ENCODE measurements at places on chromosomes 2 and 18. TPM values are rescaled to one million over a fixed set of nuclear protein-coding genes. Genes with fewer than 3 reads are reported as not detected.

- DNase-seq: no peak
- H3K27ac ChIP-seq: no peak overlapping the region
- H3K27me3 ChIP-seq: no peaks in the 10 kb centered on the region
- H3K4me1 ChIP-seq: peaks cover 9% of the 10 kb centered on the region
Measured at GRCh38 chr2:97979904-97980303, 15.8 kb downstream of the TMEM131 start.

DNA sequence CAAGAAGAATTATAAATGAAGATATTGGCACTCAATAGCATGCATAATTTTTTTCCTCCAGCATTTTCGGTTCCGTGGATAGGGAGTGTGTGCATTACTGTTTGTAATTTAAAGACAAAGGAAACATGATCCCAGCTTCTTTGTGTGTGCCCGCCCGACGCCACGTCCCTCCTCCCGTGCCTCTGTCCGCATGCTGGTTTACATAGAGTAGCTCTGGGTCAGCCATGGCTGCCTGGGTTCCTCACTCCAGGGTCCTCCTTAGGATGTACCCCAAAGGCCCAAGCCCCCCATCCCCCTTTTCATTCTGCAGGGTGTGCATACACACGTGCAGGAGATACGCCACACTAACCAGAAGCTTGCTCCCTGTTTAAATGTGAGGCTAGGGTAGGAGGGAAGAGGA, 214.7 kb downstream of the KLHL29 start:
- no peak for DNase-seq
- peaks cover 11% of the 10 kb centered on the region for H3K4me1 ChIP-seq
- H3K4me3 ChIP-seq: no peak overlapping the region
- H3K27me3 ChIP-seq: no peaks in the 10 kb centered on the region

DNA sequence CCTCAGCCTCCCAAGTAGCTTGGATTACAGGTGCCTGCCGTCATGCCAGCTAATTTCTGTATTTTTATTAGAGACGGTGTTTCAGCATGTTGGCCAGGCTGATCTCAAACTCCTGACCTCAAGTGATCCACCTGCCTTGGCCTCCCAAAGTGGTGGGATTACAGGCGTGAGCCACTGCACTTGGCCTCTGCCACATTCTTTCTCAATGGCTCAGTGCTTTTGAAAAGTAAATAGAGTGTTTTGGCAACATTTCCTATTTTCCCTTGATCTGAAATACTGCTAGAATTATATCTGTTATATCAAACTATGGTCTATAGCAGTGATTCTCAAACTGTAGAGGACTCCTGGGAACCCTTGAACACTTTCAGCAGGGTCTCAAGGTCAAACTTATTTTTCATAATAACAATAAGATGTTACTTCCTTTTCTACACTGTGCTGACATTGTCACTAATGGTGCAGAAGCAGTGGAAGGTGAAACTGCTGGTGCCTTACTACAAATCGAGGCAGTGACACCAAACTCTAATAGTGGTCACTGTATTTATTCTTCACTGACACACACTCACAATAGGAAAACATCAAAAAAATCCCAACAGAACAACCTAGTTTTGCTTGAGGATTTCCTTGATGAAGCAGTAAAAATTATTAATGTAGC, 10.6 kb downstream of the DAW1 start:
- no peak overlapping the region for H3K4me3 ChIP-seq
- H3K27ac ChIP-seq: no peak overlapping the region
- H3K4me1 ChIP-seq: peaks cover 3% of the 10 kb centered on the region
- no peak for DNase-seq
- no peaks in the 10 kb centered on the region for H3K27me3 ChIP-seq

GRCh38 chr2:156590085-156590739, 154.0 kb downstream of the GPD2 start:
- no peak overlapping the region for H3K4me3 ChIP-seq
- peaks cover 2% of the 10 kb centered on the region for H3K4me1 ChIP-seq
- no peak for DNase-seq
- no peaks in the 10 kb centered on the region for H3K27me3 ChIP-seq

- H3K27ac ChIP-seq: no peak overlapping the region
- H3K27me3 ChIP-seq: peaks cover 16% of the 10 kb centered on the region
- no peak for DNase-seq
- H3K4me3 ChIP-seq: no peak overlapping the region
- H3K4me1 ChIP-seq: peaks cover 3% of the 10 kb centered on the region
Measured at GRCh38 chr2:175567435-175568061, 386.0 kb upstream of the ATP5MC3 start.

DNA sequence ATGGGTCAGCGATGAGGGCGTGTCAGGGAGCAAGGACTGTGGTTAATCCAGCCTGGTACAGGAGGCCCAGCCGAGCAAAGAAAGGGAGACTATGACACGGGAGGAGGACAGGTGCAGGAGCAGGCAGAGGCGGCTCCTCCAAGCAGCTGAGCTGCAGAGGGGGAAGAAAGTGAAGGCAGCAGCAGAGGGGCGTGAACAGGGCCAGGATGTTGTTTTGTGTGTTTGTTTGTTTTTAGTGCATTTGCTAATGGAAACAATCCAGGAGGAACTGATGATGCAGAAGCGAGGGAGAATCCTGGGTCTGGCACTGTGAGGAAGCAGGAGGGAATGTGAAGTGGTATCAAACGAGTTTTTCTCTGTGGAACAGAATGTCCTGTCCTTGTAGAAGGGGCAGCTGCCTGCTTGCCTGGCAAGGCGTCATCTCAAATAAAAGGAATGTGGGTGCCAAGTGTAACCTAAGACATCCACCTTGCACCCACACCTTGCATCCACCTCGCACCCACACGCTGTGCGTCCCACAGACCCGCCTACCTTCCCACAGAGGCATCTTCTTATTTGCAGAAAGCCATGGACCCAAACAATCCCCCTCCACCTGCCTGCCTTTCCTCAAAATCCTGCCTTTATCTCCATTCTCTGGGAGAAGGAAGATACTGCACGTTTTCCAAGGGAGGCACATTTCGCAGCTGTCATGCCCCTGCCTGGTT, 134.8 kb downstream of the SH3BP4 start:
- no peak overlapping the region for H3K27ac ChIP-seq
- H3K4me1 ChIP-seq: peaks cover 32% of the 10 kb centered on the region
- no peak for DNase-seq
- peaks cover 3% of the 10 kb centered on the region for H3K36me3 ChIP-seq
- peaks cover 4% of the 10 kb centered on the region for H3K27me3 ChIP-seq

GRCh38 chr2:113231064-113231463, 47.7 kb downstream of the PAX8 start:
- peak overlapping the region; percentile 88 for H3K27ac ChIP-seq
- H3K4me1 ChIP-seq: peaks cover 55% of the 10 kb centered on the region
- no peak for DNase-seq
- no peak overlapping the region for H3K4me3 ChIP-seq
- H3K27me3 ChIP-seq: no peaks in the 10 kb centered on the region

DNA sequence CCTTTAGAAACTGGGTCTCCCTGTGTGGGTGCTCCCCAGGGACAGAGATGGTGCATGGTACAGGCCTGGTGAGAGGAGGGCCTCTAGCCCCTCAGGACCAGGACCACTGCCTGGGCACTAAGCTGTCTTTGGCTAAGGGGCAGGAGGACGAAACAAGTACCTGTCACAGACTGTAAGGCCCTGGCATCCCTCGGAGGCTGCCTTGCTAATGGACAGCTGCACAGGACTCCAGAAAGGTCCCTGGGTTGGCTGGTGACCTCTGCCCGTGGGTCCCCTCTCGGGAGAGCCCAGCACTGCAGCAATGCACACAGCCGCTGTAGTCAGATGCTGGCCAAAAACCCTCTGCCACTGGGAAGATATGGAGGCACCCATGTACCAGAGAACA, 14.3 kb downstream of the HS6ST1 start:
- no peak overlapping the region for H3K4me3 ChIP-seq
- peaks cover 81% of the 10 kb centered on the region for H3K4me1 ChIP-seq
- peaks cover under 1% of the 10 kb centered on the region for H3K36me3 ChIP-seq
- no peaks in the 10 kb centered on the region for H3K27me3 ChIP-seq
- peak overlapping the region; percentile 97 for H3K27ac ChIP-seq
- DNase-seq: no peak

- peak overlapping the region; percentile 72 for H3K27ac ChIP-seq
- DNase-seq: no peak
- peaks cover 34% of the 10 kb centered on the region for H3K4me1 ChIP-seq
Measured at GRCh38 chr2:192544371-192544955, 349.7 kb upstream of the TMEFF2 start.

- H3K4me1 ChIP-seq: peaks cover 13% of the 10 kb centered on the region
- no peak overlapping the region for H3K27ac ChIP-seq
- DNase-seq: no peak
Measured at GRCh38 chr2:63538390-63538789, 49.9 kb downstream of the WDPCP start.

DNA sequence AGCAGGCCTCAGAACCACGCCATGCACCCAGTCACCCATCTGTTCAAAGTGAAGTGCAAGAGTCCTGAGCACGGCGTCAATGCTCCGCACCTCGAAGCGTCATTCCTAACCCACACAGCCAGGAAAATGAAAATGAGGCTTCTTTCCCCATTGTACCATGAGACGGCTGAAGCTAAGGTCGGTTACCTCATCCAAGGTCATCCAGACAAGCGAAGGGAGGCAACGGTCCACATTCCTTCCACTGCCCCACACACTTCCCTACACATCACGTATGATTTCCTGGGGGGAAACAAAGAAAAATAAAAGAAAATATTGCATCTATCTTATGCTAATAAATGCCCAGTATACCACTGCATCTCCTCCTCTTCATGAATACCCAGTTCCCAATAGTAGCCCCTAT, 113.5 kb upstream of the RAB6C start:
- DNase-seq: no peak
- peaks cover 33% of the 10 kb centered on the region for H3K4me1 ChIP-seq
- H3K27me3 ChIP-seq: no peaks in the 10 kb centered on the region

DNA sequence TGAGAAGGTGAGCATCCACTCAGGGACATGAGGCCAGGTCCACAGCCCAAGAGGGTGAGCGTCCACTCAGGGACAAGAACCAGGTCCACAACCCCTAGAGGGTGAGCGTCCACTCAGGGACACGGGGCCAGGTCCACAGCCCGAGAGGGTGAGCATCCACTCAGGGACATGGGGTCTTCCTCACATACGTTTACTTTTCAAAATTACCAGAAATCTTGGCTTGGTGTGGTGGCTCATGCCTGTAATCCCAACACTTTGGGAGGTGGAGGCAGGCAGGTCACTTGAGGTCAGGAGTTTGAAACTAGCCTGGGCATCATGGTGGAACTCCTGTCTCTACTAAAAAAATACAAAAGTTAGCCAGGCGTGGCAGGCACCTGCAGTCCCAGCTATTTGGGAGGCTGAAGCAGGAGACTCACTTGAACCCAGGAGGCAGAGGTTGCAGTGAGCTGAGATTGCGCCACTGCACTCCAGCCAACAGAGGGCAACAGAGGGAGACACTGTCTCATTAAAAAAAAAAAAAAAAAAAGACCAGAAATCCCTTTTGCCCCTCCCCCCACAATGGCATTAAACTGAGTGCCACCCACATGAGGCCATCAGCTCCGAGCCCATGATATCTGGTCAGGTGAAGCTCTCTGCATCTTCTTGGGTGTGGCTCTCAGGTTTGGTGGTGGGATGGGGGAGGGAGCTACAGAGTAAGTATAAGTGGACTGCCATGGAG, 9.0 kb upstream of the MBP start:
- H3K4me1 ChIP-seq: no peaks in the 10 kb centered on the region
- no peak overlapping the region for H3K4me3 ChIP-seq
- peaks cover 6% of the 10 kb centered on the region for H3K36me3 ChIP-seq
- no peak overlapping the region for H3K27ac ChIP-seq

- H3K36me3 ChIP-seq: no peaks in the 10 kb centered on the region
- H3K4me1 ChIP-seq: peaks cover 32% of the 10 kb centered on the region
- H3K4me3 ChIP-seq: no peak overlapping the region
- DNase-seq: no peak
- H3K27me3 ChIP-seq: no peaks in the 10 kb centered on the region
Measured at GRCh38 chr18:56379256-56379655, 259.1 kb downstream of the TXNL1 start.

GRCh38 chr18:36735130-36735529, 93.7 kb downstream of the TPGS2 start:
- no peak for DNase-seq
- peaks cover 6% of the 10 kb centered on the region for H3K4me1 ChIP-seq
- H3K27me3 ChIP-seq: no peaks in the 10 kb centered on the region
- H3K4me3 ChIP-seq: no peak overlapping the region

DNA sequence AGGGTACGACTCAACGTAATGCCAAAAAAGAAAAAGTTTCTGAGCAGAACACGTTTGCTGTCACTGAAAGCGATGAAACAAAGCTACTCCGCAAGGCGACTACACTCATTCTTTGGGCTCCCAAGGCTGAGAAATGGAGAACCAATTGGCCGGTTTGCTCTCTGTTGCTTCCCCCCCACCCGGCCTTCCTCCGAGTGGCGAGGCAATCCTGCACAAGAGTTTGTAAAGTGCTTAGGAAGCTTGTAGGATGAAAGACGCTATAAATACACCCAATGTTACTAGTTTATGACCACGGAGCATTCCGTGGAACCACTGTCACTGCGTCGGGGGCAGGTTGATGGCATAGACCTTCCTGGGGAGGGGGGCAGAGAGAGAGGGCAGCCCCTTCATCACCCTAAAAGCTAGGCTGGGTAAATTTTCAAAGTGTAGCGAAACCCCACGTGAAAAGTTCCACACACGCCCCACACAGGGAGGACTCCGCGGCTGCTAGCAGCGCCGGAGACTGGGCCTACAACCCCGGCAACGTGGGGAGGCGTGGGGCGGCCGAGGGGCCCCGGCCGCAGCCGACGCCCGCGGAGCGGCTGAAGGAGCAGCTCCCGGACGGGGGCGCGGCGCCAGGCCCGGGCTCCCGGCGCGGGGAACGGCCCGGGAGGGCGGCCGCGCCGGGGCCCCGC, 915 bp downstream of the CUL3 start:
- H3K4me3 ChIP-seq: peak overlapping the region; percentile 93
- H3K27ac ChIP-seq: peak overlapping the region; percentile 94
- H3K4me1 ChIP-seq: peaks cover 41% of the 10 kb centered on the region
- H3K36me3 ChIP-seq: no peaks in the 10 kb centered on the region

- H3K27ac ChIP-seq: no peak overlapping the region
- no peak for DNase-seq
- H3K36me3 ChIP-seq: no peaks in the 10 kb centered on the region
- no peaks in the 10 kb centered on the region for H3K4me1 ChIP-seq
Measured at GRCh38 chr2:74242354-74243071, 44.1 kb downstream of the MTHFD2 start.

GRCh38 chr2:74502147-74502719, 2.8 kb upstream of the LBX2 start:
- peaks cover 16% of the 10 kb centered on the region for H3K36me3 ChIP-seq
- no peak for DNase-seq
- H3K27ac ChIP-seq: no peak overlapping the region
- H3K4me3 ChIP-seq: peak overlapping the region; percentile 68

- no peaks in the 10 kb centered on the region for H3K27me3 ChIP-seq
- H3K27ac ChIP-seq: no peak overlapping the region
- H3K4me1 ChIP-seq: no peaks in the 10 kb centered on the region
- DNase-seq: peak; percentile 50
- peak overlapping the region; percentile 58 for H3K4me3 ChIP-seq
- peaks cover 45% of the 10 kb centered on the region for H3K36me3 ChIP-seq
Measured at GRCh38 chr2:11784747-11785610, 38.5 kb downstream of the LPIN1 start.

Gene ANO7
- 3.8 TPM for total RNA-seq

Gene CDK5R2
- total RNA-seq: 0.97 TPM

Gene RAB27B
- 1.3 TPM for total RNA-seq

Gene KCNIP3
- 8.3 TPM for total RNA-seq

Gene SERPINB13
- total RNA-seq: 0.27 TPM

Gene CRYGD
- total RNA-seq: not detected

Gene PTPN2
- total RNA-seq: 38.7 TPM

Gene NEB
- total RNA-seq: 0.92 TPM

Gene KYNU
- total RNA-seq: 0.20 TPM

Gene TMEM200C
- 11.2 TPM for total RNA-seq

Gene TUBA3D
- not detected for total RNA-seq

Gene NOL4
- total RNA-seq: 2.6 TPM

Measured in mesothelial cell of epicardium (in vitro differentiated cells).